K562 (cell line): ENCODE measurements at places on chromosomes 16 and 17. TPM values are rescaled to one million over a fixed set of nuclear protein-coding genes. Genes with fewer than 3 reads are reported as not detected.

Gene RANBP10
- 16.2 and 19.3 TPM in 2 replicates for total RNA-seq

Gene PIPOX
- total RNA-seq = 0.58 and 0.60 TPM in 2 replicates

DNA sequence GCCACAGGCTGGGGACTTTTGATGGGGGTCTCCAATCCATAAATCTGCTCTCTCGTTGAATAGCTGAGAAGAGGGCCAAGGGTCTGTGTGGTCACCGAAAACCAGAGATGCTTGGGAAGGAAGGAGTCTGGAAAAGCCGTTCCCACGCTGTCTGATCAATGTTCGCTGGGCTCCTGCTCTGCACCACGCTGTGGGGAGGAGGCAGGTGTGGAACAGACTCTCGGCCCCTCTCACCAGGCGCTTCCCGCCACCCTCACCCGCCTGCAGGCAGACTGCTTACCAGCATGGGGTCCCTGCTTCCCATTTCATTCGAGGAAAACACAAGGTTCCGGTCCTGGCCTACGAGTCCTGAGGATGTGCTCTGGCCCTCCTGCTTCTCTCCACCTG lies 702 bp upstream of the ALDH3A1 start:
- DNase-seq = no peak

DNA sequence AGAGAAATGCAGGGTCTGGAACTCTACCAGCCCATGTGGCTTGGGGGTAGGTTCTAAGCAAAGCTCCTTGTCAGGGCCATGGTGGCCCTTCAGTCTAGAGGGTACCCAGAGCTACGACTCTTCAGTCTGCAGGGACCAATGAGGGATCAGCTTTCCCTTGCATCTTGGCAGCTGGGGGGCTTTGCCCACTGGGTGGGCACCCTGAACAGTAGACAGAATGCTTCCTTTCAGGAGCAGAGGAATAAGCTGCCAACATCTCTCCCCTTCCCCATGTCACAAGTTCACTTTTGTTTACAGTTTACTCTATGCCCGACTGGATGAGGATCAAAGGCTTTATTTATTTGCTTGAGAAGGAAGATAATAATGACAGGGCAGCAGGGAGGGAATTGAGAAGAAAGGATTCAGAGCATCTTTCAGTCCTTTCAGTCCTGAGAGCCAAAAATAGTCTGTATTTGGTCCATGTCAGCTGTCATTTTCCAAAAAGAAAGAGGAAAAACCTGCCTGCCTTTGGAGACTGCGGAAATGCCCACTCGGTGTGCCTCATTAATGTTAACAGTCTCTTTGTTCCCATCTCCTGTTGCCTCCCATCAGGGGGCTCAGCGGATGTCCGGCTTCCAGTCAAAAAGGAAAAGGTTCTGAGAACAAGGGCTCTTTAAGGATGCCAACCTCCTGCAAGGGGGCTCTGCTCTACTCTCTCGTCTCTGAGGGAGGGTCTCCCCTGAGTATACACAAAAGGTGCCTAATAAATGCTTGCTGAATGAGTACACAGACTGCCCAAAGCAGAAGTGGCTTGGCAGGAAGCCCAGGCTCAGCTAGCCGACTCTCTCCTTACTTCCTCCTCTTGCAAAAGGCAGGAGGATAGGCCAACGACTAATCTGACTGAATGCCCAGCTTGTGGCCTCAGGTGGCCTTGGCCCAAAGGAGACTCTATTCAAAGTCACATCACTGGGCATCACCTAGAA lies 17.1 kb downstream of the TRAF4 start:
- no peak for DNase-seq

GRCh38 chr17:47735536-47736011 lies 2.5 kb downstream of the TBX21 start:
- DNase-seq = no peak

GRCh38 chr17:28470914-28471366 lies 2.5 kb upstream of the SLC13A2 start:
- DNase-seq = no peak

DNA sequence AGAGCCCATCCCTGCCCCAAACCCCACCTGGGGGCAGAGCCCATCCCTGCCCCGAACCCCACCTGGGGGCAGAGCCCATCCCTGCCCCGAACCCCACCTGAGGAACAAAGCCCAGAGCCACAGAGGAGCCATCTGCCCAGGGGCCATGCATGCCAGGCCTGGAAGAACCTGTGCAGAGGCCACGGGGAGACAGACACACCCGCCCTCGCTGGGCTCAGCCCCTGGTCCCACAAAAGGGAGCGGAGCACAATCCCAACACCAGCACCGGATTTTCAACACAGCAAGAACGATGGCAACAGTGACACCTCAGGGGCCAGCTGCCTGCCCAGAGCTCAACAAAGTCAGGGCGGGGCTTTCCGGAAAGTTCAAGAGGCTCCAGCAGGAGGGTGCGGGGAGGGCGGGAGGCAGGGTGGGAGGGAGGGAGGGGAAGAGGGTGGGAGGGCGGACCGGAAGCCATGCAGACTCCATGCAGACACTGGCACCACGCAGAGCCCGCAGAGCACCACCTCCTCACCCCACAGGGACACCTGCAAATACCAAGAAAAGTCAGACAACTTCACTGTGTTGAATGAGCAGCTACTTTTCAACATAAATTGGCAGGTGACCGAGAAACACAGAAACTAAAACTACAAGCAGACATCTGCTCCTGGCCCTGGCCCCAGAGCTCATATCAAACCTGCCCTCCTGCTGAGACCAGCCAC lies 27.9 kb upstream of the C16orf95 start:
- DNase-seq = no peak
